ENCODE measurements at places on chromosomes 6 and 20.

GRCh38 chr6:127115084-127115655 lies 3.3 kb upstream of the RSPO3 start:
- DNase-seq = no peak

DNA sequence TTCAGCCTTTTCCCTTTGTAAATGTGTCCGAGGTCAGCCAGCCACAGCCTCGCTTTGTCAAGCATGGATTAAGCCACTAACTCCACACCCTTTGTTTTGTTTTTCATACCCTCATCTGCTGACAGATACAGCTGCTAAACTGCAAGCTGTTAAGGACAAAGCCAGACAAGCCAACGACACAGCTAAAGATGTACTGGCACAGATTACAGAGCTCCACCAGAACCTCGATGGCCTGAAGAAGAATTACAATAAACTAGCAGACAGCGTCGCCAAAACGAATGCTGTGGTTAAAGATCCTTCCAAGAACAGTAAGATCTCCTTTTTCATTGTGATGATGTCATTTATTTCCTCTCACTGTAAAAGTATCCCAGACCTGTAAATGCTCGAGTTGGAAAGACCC lies 269.3 kb downstream of the ARHGAP18 start:
- no peak for DNase-seq

DNA sequence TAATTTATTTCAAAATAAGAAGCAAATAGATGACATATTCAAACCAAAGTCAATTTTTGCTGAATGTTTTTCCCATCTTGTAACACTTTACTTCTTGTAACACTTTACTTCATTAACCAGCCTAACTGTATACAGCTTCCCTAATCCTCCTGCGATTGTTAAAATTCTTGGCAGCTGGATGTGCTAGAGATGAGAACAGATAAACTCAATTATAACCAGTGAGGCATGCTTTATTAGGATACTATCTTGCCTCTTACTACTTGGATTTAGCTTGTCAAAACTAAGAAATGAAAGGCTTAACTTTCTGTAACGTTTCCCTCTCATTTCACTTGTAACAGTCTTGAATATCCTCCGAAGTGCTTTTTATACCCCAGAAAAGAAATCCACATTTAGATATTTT lies 94.1 kb upstream of the BMP5 start:
- DNase-seq = no peak

- no peak for DNase-seq
Observed at GRCh38 chr6:73832313-73832712, 136.3 kb downstream of the CD109 start.

GRCh38 chr6:14408446-14408845 lies 290.9 kb downstream of the CD83 start:
- DNase-seq = no peak

GRCh38 chr6:39876826-39877225 lies 57.4 kb downstream of the MOCS1 start:
- no peak for DNase-seq

DNA sequence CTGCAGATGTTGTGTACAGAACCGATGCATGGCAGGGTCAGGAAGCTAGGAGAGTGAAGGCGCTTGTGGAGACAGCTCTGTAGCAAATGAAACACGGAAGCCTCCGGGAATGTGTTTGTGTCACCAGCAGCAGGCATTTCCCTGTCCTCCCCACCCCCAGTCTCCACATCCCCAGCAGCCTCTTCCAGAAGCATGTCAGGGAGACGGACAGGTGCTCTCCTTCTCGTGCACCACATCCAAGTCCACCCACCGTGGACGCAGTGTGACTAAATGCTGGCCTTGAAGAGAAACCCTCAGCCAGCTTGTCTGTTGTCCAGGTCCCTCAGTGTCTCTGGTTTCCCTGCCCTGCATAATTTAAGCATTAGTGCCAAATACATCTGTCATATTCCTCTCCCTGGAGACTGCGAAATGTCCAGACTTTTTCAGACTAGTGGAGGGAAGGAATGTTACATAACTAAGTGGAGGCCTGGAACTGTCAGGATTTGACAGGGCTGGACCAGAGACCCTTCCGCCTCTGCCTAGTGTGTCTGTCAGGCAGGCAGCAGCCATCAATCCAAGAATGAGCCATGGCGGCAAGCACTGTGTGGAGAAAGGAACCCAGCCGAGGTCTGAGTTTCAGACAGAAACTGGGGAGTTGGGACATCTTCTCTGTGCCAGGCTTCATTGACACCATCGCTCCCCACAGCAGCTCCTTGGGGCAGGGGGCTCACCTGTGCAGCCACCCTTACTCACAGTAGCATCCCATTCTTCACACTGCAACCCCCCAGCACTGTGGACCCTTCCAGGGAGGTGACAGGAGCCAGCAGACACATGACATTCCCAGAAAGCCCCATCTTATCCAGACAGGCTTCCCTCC lies 26.6 kb upstream of the PI16 start:
- no peak for DNase-seq

DNA sequence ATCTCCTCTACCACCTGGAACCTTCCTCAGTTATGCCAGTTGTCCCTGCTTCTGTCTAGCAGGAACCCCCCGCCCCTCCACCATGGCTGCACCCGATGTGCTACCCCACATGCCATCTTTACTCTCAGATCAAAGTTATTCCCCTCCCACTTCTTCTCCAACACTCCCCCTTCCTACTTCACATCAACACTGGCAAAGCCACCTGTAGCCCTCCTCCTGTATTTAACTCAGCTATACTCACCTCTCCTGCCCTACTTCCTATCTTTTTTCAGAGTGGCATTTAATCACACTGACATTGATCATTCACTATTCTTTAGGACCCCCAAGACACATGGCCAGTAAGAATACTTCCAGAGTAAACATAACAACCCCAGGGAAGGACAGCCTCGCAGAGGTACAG lies 84.3 kb downstream of the MBOAT1 start:
- no peak for DNase-seq

DNA sequence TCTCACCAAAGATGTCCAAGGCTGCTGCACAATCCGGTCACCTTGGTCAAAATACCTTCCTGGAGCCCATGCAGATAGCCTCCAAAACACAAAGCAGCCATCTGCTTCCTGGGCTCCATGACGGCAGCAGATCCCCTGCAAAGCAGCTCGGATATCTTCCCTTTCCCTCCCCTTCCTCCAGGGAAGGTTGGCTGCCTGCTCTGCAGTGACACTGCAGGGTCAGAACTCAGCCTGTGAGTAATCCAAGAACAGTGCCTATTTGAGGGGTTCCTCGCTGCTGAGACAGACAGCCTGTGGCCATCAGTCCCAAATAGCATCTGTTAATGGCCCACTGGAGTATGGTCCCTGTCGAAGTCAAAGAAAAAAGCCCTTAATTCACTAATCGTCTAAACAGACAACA lies 270.8 kb downstream of the PREX1 start:
- DNase-seq = no peak

GRCh38 chr6:100730001-100730980 lies 150.8 kb downstream of the ASCC3 start:
- no peak for DNase-seq

DNA sequence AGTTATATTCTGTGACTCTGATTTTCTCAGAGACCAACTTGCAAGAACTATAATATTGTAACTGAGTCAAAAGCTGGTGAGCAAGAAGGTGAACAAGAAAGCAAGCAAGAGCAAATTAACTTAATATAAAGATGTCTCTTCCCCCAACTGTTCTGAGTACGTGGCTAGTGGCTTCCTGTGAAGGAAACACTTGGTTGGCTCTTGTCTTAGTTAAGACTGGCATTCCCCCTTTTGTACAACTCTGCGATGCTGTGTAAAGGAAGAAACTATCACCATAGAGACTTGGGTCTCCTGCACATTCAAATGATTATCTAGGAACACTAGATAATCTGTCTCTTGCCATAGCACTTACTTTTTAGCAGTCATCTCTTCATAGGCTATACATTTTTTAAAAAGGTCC lies 47.3 kb upstream of the TNFAIP3 start:
- no peak for DNase-seq

DNA sequence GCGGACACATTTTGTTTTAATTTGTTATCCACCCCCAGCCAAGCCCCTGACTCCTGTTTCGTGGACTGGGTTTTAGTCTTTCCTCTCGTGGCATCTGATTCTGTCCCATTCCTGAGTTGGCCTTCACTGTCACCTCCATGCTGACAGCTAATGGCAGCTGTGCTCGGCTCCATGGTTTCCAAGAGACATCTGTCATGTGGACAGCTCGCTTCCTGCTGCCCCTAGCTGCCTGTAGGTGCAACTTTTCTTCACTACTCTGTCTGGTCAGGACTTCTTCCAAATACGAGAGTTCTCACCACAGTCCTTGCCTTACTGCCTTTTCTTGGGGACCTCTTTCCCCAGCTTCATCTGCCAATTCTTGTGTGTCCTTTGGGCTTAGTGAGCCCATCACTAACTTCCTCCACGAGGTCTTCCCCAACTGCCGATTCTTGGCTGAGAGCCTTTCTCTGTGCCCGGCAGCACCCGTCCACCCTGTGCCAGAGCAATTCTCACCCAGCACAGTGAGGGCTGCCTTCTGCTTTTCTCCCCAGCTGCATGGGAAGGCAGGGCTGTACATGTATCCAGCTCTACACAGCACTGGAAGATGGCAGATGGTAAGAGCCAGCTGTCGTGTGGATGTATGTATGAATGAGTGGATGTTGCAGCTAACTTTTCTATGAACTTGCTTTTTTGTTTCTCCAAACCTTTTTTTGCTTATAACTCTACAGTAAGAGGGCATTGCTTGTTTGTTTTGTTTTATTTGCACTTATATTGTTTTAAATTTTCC lies 140.4 kb downstream of the F13A1 start:
- no peak for DNase-seq

DNA sequence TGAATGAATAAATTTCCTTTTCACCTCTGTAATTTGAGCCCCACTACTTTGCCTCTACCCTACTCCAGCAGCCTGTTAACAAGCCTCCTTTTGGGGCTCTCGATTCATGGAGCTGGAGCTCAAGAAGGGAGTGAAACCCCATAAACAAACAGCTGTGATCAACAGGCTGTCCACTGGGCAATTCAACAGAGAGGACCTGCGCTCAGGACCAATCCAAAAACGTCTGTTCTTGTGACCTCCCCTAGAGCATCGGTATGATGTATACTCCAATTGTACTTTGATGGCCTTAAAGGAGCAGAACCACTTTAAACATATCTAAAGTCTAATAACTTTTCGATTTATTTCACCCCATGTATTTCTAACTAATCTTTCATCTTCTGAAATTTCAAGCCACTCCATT lies 37.4 kb downstream of the HIVEP2 start:
- DNase-seq = no peak

DNA sequence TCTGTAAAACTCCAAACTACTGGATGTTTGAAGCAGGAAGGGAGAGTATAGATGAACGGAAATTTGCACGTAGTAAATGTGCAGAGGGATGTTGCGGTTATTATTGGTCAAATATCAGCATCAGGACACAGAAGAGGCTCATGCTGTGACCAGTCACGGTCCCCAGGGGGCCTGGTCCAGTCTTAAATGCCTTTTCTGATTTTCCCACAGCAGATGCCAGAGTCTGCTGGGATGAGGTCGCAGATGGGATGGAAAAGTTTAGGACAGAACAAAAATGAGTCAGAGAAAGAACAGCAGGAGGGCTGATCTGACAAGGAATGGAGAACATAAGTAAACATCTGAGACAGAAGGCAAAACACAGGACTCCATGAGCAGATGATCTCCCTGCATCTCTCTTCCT lies 11.7 kb upstream of the SIRPG start:
- DNase-seq = no peak

GRCh38 chr6:87287251-87287650 lies 35.1 kb upstream of the SMIM8 start:
- no peak for DNase-seq

DNA sequence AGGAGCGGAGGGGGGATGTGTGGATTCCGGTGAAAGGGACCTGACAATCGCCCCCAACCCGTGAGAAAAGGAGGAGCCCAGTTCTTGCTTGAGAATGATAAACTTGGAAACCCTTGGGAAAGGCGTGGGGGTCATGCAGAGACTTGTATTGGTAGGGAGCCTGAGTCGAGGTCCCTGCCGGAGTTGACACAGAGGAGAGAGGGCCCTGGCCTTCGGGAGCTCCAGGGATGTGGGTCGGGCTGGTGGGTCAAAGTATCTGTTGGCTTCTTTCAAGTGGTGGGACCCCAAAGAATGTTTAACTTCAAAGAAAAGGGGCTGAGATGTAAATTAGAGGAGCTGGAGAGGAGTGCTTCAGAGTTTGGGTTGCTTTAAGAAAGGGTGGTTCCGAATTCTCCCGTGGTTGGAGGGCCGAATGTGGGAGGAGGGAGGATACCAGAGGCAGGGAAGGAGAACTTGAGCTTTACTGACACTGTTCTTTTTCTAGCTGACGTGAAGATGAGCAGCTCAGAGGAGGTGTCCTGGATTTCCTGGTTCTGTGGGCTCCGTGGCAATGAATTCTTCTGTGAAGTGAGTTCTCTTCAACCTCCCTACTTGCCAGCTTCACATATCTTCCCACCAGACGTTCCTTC lies 571 bp downstream of the CSNK2B start:
- DNase-seq = no peak

- no peak for DNase-seq
Observed at GRCh38 chr20:16944745-16945144, 196.6 kb downstream of the OTOR start.

DNA sequence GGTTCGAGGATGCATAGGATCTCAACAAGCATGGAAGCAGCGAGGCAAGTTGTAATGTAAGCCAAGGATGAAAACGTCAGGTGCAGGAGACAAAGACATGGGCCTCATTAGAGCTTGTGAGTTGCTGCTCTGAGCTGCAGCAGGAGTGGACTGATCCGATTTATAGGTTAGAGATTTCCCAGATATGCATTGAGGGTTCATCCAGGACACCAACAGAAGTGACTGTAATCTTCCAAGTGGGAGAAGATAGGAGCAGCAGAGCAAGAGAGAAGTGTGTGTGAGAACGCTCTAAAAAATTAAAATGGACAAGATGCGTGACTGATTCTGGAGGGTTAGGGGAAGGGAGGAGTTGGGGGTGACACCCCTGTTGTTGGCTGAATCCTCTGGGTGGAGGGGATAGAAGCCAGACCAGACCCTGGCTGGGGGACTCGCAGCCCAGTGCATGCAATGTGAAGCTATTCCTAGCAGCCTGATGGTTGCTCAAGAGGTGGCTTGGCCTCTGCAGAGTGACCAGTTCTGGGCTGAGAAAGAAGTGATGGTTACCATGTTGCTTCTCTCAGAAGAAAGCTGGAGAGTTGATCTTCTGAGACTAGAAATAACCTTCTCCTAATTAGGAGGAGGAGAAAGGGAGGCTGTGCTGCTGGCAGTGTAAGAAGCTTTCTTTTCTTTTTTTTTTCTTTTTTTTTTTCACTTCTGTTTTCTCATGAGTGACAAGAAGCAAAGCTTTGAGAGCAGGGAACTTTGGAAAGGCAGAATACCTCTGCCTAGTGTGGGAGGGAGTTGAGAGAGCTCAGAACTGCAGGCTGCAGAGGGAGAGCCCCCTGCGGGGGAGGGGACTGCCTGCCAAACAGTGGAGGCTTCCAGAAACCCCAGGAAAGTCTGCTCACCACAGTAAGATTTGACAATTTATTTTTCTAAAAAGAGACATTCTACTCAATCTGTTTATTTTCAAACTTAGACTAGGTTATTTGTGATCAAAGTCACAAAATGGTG lies 116.9 kb downstream of the SLX4IP start:
- no peak for DNase-seq

Measured in NCI-H2081 treated with DMSO at 0.1 percent for 48 hours (cell line).